Vagina (tissue), 2 donors: ENCODE measurements at places on chromosomes 4 and X.
A peak's percentile ranks its signal among the peaks of the same experiment; 100 is the strongest.

DNA sequence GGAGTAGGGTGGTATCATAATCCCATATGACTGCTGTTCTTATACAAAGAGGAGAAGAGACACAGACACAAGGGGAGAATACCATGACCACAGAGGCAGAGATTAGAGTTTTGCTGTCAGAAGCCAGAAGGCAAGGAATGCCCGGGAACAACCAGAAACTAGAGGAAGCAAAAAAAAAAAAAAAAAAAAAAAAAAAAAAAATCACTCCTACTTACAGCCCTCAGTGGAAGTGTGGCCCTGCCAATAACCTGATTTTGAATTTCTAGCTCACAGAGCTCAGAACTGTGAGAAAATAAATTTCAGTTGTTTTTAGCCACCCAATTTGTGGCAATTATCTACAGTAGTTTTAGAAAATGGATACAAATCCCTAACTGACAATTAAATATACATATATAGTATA is 30.4 kb upstream of the UBE2NL start:
- H3K27me3 ChIP-seq = no peaks in the 10 kb centered on the region
- no peak overlapping the region for H3K4me3 ChIP-seq
- H3K4me1 ChIP-seq = no peaks in the 10 kb centered on the region
- H3K36me3 ChIP-seq = no peaks in the 10 kb centered on the region

DNA sequence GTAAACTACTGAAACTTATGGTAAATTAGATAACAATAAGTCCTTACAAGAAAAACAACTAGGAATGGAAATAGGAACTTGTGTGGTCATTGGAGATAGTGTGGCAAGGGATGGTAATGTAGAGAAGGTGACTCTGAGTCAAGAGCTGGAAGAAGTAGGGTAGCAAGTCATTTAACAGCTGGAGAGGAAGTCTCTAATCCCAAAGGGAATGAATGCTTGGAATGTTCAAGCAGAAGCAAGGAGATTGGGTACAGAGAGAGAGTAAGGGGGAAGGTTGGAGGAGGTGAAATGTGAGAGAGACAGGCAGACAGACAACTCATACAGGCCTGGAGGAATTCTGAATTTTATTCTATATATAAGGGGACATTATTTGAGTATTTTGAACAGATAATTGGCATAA is 260.6 kb upstream of the MAD2L1 start:
- no peaks in the 10 kb centered on the region for H3K36me3 ChIP-seq
- H3K4me3 ChIP-seq = no peak overlapping the region
- H3K27me3 ChIP-seq = no peaks in the 10 kb centered on the region
- no peak for DNase-seq

DNA sequence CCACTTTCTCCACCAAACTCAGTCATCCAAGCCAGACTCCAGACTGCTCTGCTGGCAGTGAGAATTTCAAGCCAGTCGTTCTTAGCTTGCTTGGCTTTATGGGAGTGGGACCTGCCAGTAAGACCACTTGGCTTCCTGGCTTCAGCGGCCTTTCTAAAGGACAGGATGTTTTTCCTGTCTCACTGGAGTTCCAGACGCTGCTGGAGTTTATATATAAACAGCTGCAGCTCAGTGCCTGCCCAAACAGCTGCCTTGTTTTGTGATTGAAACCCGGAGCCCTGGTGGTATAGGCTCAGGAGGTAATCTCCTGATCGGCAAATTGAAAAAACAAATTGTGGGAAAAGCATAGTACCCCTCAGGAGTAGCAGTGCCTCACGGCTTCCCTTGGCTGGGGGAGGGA is 1165.8 kb upstream of the ADGRL3 start:
- H3K36me3 ChIP-seq = no peaks in the 10 kb centered on the region
- DNase-seq = no peak
- H3K27ac ChIP-seq = no peak overlapping the region
- H3K4me1 ChIP-seq = no peaks in the 10 kb centered on the region
- no peaks in the 10 kb centered on the region for H3K27me3 ChIP-seq

GRCh38 chr4:155468282-155468681 is 91.5 kb upstream of the MAP9 start:
- no peaks in the 10 kb centered on the region for H3K27me3 ChIP-seq
- H3K4me1 ChIP-seq = no peaks in the 10 kb centered on the region
- no peak for DNase-seq
- H3K4me3 ChIP-seq = no peak overlapping the region

- peaks cover 26% of the 10 kb centered on the region for H3K4me1 ChIP-seq
- no peak for DNase-seq
- H3K27me3 ChIP-seq = no peaks in the 10 kb centered on the region
- H3K36me3 ChIP-seq = no peaks in the 10 kb centered on the region
- no peak within 1 kb of the TSS for H3K27ac ChIP-seq
- H3K4me3 ChIP-seq = peak within 1 kb of the TSS; percentile 49
Measured at GRCh38 chr4:11428231-11428898, at the start of gene HS3ST1. Gene HS3ST1 (minus strand): TSS chr4:11428894. CDS start chr4:11400005, 28,889 bp downstream.

GRCh38 chrX:38803588-38804431 is 2.6 kb downstream of the MID1IP1 start:
- H3K4me3 ChIP-seq = peak overlapping the region; percentile 63
- H3K27ac ChIP-seq = peak overlapping the region; percentile 81
- H3K27me3 ChIP-seq = no peaks in the 10 kb centered on the region
- no peak for DNase-seq
- H3K4me1 ChIP-seq = no peaks in the 10 kb centered on the region

DNA sequence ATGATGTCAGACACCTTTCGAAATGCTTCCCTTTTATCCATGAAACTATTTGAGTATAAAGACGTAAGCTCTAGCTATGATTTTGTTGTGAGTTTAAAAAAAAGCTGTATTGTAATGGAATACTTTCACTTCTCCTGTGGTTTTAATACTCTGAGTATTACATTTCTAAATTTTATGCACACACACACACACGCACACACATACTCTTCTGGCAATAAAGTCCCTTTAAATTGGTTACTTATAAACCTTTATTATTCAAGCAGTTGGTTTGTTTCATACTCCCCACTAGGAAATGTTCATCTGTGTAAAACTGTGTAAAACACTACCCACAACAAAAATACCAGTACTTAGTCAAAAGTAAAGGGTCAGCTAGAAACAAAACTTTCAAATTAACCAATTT is 18.2 kb downstream of the VAMP7 start:
- no peak for DNase-seq
- no peak overlapping the region for H3K4me3 ChIP-seq
- no peak overlapping the region for H3K27ac ChIP-seq

DNA sequence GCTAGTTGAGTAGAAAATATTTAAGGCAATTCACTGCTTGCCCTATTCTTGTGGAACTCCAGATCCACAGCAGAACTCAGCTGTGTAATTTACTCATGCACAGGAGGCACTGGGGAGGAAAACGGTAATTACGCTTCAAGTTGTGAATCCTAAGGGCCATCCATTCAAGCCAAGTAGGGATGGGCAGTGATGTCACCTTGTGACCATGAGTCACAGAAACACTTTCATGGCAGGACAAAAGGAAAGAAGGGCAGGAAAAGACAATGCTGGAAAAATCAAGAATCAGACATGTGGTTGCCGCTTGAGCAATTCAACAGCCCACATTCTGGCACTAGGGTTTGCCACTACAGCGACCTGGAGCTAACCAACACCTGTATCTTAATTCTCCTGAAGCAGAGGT is 1.4 kb downstream of the PAQR3 start:
- peaks cover 33% of the 10 kb centered on the region for H3K4me1 ChIP-seq
- no peaks in the 10 kb centered on the region for H3K36me3 ChIP-seq
- H3K4me3 ChIP-seq = peak overlapping the region; percentile 88
- no peak overlapping the region for H3K27ac ChIP-seq
- DNase-seq = no peak
- H3K27me3 ChIP-seq = no peaks in the 10 kb centered on the region

- no peak overlapping the region for H3K4me3 ChIP-seq
- H3K27me3 ChIP-seq = no peaks in the 10 kb centered on the region
- no peaks in the 10 kb centered on the region for H3K36me3 ChIP-seq
- H3K27ac ChIP-seq = no peak overlapping the region
- H3K4me1 ChIP-seq = no peaks in the 10 kb centered on the region
Measured at GRCh38 chr4:64520421-64520820, 111.2 kb upstream of the TECRL start.

- H3K27ac ChIP-seq = no peak overlapping the region
- DNase-seq = no peak
- no peak overlapping the region for H3K4me3 ChIP-seq
- no peaks in the 10 kb centered on the region for H3K36me3 ChIP-seq
Measured at GRCh38 chrX:70664726-70665125, 220.1 kb downstream of the DLG3 start.

DNA sequence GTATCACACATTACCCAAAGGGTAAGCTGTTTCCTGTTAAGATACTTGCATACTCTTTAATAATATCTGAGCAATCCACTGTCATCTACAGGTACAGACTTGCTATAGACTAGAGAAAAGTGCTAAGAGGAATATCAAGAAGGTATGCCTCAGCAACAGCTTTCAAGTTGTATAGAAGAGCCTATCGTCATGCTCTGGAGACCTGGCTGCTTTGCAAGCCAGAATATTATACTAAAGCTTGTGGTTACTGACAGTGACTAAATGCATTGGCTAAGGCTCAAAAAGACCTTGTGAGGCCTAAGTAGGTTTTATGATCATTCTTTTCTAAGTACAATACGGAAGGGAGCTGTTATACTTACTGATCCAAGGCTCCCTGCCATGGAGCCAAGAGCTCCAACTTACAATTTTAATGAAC is 11.3 kb downstream of the LAMP2 start:
- H3K4me3 ChIP-seq = no peak overlapping the region
- no peak for DNase-seq
- peaks cover 3% of the 10 kb centered on the region for H3K36me3 ChIP-seq
- no peaks in the 10 kb centered on the region for H3K27me3 ChIP-seq
- H3K4me1 ChIP-seq = peaks cover 9% of the 10 kb centered on the region

DNA sequence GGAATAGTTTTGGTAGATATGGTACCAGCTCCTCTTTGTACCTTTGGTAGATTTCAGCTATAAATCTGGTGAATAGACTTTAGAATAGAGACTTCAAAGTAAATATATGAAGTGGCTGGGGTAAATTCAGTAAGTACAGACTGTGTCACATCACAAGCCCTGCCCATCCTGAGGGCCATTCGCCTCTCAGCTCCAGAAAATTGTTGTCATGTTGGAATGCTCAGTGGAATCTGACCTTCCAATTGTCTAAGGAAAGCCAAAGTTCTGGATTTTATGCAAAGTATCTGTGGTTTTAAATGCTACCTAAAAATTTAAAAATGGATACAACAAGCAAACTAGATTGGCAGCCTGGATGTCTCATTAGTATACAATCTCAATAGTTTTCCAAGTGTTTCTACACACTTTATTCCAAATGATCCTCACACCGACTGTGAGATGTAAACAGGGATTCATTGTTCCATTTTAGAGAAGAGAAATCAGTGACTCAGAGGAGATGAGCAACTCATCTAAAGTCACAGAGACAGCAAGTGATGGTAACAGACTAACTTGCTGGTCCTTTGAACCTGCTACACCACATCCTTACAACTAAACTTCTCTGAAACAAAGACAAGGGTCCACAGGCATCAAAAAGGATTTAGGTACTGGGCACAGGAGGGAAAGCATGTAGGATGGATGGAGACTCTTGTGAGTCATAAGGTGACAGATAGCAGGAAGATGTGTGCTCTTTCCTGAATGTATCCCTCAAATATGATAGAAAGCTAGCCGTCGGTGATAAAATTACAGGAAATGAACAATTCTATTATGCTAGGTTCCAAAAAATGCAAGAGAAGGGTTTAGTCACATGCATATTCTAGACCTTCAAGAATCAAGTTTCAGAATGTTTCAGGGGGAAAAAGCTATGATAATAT is 127.3 kb downstream of the ATP10D start:
- H3K4me3 ChIP-seq = no peak overlapping the region
- no peaks in the 10 kb centered on the region for H3K4me1 ChIP-seq
- peak overlapping the region; percentile 25 for H3K27ac ChIP-seq
- DNase-seq = no peak
- H3K27me3 ChIP-seq = no peaks in the 10 kb centered on the region
- H3K36me3 ChIP-seq = no peaks in the 10 kb centered on the region

DNA sequence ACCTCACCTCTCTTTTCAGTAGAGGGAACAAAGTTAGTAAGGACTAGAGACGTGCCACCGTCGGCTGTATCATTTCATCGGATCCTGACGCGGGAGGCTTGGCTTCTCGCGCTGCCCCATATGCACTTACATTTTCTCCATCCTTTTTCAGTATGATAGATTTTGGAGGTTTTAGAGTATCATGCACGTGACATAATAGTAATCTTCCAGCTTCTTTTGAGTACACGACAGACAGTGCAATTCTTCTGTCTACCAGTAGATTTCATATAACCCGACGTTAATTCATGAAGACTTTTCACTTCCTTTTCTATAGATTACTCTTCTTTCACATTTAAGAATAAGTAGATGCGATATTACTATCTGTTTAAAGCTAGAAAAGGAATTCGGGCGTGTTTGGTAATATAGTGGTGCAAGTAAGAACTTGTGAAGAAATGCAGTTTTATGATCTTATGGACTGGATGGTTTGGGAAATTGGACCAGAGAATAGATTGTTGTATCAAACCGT is 1.0 kb downstream of the CDS1 start:
- no peaks in the 10 kb centered on the region for H3K27me3 ChIP-seq
- H3K4me1 ChIP-seq = peaks cover 15% of the 10 kb centered on the region
- peak overlapping the region; percentile 65 for H3K4me3 ChIP-seq
- H3K27ac ChIP-seq = peak overlapping the region; percentile 87

GRCh38 chr4:56907489-56908205 is at the start of gene REST:
Gene REST (plus strand): TSS chr4:56907900. CDS start chr4:56910639, 2,739 bp downstream.
- H3K36me3 ChIP-seq = no peaks in the 10 kb centered on the region
- H3K4me3 ChIP-seq = peak within 1 kb of the TSS; percentile 65
- peaks cover 38% of the 10 kb centered on the region for H3K4me1 ChIP-seq
- H3K27ac ChIP-seq = peak within 1 kb of the TSS; percentile 88
- H3K27me3 ChIP-seq = no peaks in the 10 kb centered on the region
- DNase-seq = peak; percentile 91

GRCh38 chrX:28010875-28011274 is 29.6 kb upstream of the DCAF8L1 start:
- H3K36me3 ChIP-seq = no peaks in the 10 kb centered on the region
- no peak overlapping the region for H3K4me3 ChIP-seq
- no peaks in the 10 kb centered on the region for H3K4me1 ChIP-seq
- no peak overlapping the region for H3K27ac ChIP-seq

GRCh38 chrX:123764967-123765871 is 32.4 kb upstream of the THOC2 start:
- H3K27me3 ChIP-seq = no peaks in the 10 kb centered on the region
- H3K36me3 ChIP-seq = no peaks in the 10 kb centered on the region
- DNase-seq = no peak
- peak overlapping the region; percentile 35 for H3K4me3 ChIP-seq
- no peaks in the 10 kb centered on the region for H3K4me1 ChIP-seq
